ENCODE measurements at places on chromosomes 12 and 14. TPM values are rescaled to one million over a fixed set of nuclear protein-coding genes. Genes with fewer than 3 reads are reported as not detected.

Gene TSPAN8
- total RNA-seq: 10.2 TPM

Gene TAS2R8
- total RNA-seq: 0.58 TPM

Gene CLEC2A
- total RNA-seq: not detected

Gene DPF3
- total RNA-seq: 2.2 TPM

Gene PRIMA1
- 1.3 TPM for total RNA-seq

Gene TAS2R14
- total RNA-seq: 20.3 TPM

Gene TEDC1
- total RNA-seq: 4.2 TPM

Gene ZNF891
- 7.3 TPM for total RNA-seq

Gene DBX2
- 0.26 TPM for total RNA-seq

Gene SLC6A15
- total RNA-seq: 1.2 TPM

Gene CD4
- total RNA-seq: 11.5 TPM

Gene FOXG1
- total RNA-seq: not detected

Gene BCDIN3D
- total RNA-seq: 5.8 TPM

Gene NPAS3
- total RNA-seq: 7.1 TPM

GRCh38 chr12:81209012-81209411, 131.1 kb downstream of the ACSS3 start:
- peak; percentile 31 for DNase-seq

DNA sequence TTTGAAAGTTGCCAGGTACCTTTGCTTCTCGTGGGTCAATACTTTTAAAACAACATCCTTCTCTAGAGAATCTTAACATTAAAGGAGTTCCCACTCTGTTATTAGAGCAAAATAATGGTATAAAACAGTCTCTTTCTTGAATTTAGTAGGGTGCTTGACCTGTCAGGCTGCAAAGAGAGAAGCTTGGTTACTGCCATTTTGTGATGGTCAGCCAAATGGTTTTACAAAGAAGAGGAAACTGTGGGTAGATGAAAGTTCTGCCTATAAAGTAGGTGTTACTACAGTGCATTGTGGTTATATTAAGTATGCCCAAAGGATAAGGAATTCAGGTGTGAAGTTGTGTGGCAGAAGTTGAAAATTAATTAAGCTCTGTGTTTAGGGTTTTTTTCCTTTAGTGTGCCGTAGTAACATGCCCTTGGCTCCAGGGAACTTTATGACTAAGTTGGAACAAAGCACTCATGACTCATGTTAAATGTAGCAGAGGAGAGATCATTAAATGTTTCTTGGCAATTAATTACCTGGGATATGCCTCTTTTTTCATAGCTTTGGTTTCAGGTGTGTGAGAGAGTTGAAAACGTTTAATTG, 354.0 kb upstream of the KITLG start:
- no peak for DNase-seq

GRCh38 chr12:29545102-29545467, 47.6 kb upstream of the OVCH1 start:
- DNase-seq: no peak

DNA sequence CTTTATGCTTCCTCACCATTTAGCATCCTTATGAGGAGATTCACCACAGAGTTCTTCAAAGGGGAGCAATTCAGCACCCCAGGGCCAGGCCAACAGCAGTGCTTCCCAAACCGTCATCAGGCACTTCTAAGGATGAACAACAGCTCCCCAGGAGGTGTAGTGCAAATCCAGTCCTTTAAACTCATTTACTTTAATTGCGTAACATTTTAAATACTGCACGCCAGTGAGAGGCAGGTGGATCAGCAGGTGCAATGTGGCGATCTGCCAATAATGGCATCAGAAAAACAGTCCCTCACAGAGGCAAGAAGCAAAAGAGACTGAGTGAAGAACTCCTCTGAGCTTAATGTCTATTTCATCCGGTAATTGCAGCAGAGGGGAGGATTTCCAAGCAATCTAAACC, 770.9 kb upstream of the FOXG1 start:
- no peak for DNase-seq

GRCh38 chr12:29733060-29733459, 50.7 kb downstream of the TMTC1 start:
- DNase-seq: no peak

- DNase-seq: no peak
Measured at GRCh38 chr12:23666866-23667265, 282.6 kb downstream of the SOX5 start.

GRCh38 chr14:35333797-35334743, 41.9 kb downstream of the PSMA6 start:
- no peak for DNase-seq

DNA sequence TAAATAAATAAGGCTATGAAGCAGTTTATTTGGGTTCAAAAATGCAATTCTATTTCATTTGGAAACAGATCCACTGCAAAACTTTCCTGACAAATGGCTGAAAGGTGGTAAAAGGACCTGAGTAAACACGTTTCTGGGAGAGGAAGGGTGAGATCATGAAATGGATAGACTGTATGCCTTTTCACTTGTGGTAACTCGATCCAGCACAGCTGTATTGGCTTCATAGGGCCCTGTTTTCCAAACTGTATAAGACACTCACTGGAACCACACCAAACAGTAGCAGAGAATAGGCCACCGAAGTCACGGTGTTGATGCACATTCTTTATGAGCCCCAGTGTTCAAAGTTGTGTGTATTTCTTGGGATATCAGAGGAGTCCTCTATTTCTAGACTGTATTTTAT, 325.2 kb upstream of the DIO2 start:
- no peak for DNase-seq

- DNase-seq: no peak
Measured at GRCh38 chr14:50047274-50047676, 69.1 kb downstream of the VCPKMT start.

GRCh38 chr12:46219877-46220655, 48.8 kb downstream of the SLC38A1 start:
- no peak for DNase-seq

DNA sequence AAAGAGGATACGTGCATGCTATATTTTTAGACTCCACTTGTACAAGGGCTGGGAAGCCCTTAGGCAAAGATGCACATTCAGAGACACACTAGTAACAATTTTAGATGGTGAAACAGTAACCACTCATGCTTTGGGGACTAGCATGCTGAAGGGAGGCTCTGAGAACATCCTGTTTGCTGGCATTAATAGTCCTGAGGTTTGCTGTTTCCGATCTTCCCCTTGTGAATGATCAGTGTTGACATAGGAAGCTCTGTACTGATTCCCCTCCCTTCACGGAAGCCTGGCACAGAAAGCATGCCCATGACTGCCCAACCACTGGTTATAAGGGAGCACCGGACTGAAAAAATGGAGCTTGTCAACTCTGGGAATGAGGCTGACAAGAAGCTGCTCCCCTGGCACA, 164.6 kb downstream of the GCH1 start:
- DNase-seq: no peak

DNA sequence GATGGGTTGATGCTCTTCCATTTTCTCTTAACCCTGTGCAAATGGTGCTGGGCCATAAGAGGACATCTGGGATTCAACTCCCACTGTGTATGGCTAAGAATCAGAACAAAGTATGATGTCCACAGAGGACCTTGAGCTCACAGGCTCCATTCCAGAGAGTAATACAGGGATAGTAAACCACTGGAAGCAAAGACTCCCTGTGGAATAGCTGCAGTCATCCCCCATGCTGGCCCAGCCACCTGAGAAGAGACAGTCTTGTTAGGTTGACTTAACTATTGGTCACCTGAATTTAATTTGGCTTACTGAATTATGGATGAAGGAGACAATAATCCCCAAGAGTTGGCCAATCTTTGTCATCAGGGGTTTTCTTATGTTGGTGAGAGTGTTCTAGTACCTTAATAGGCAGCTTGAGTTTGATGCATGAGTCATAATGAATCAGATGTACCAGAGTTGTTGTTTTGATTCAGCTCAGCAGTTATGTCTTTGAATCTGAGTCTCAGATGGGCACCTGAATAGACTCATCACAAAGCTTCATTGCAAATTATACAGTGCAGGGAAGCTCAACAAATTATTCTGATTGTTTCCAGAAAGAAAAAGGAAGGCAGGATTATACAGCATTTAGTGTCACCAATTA, 122.7 kb downstream of the SSPN start:
- DNase-seq: no peak

DNA sequence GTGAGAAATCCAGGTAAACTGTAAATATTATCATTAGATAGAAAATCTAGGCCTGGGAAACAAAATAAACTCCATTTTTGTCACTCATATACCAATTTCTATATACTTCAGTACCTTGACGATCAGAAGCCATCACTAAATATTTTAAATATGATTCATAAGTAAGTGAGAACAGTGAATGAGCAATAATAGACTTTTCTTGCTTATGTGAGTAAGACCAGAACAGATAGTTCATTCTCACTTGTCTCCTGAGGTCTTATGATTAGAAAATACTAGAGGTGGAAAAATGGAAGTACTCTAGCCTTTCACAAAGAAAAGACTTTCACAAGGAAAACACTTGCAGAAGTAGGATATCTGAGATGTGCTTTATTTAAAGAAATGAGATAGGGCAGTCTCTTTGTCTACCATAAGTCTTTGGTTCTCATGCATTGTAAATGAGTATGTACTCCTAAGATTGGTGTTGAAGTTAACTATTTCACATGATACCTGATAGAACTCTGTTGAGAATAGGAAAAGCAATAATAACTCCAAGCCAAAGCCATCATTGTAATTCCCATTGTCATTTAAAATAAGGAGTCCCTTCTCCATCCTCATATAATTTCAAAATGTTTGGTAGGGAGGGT, 10.1 kb upstream of the SMCO3 start:
- DNase-seq: no peak

DNA sequence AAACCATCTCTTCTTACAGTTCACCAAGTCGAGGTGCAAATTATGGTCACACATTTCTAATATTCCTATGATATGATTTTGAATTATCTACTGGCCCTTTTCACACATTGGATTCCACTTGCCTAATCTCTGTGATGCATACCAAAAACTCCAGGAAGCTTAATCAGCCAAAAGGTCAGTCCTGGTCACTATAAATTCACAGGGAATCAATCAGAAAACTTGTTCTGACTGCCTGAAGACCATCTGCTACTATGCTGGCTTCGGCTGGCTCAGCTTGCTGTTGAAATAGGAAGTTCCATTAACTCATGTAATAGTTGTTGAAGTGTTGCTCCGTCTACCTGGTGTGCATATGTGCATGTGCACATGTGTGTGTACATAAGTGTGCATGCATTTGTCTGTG, 142.8 kb upstream of the FLRT2 start:
- DNase-seq: no peak

DNA sequence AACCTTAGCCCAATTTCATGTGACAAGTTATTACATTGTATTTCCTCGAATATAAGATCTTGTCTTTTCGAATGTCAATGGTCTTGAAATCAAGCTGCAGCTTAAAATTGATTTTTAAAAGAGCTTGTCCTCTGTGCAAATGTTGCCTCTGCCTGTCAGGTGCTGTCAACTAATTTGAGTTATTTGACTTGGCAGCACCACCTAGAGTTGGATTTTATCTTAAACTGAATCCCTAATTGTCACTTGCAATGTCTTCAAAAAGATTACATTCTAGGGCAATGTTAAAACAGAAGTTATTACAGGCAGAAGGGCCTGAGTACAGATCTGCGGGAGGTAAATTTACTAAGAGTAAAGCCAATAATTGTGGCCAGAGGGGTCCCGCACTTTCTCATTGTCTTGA, 26.2 kb upstream of the TUNAR start:
- no peak for DNase-seq

- no peak for DNase-seq
Measured at GRCh38 chr12:121740847-121741246, 28.3 kb downstream of the TMEM120B start.

GRCh38 chr14:104223101-104224041, 85.0 kb downstream of the KIF26A start:
- no peak for DNase-seq

- DNase-seq: no peak
Measured at GRCh38 chr12:123319273-123319672, 45.4 kb downstream of the SBNO1 start.

DNA sequence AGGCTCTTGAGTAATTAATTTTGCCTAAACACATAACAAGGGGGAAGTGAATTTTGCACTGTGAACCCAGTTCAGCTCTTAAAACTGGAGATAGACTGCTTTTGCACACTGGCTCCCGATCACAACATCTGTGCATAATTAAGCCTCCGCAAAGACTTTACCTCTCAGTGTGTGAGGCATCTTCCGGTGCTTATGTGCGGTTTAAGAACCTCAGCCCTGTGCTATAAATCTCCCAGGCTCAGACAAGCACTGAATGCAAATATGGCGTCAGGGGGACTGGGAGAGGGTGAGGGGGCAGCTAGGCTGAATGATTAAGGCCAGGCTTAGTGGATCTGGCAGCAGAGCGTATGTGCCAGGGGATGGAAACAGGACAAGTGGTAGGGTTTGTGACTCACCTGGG, 103.3 kb downstream of the ADCK1 start:
- no peak for DNase-seq

DNA sequence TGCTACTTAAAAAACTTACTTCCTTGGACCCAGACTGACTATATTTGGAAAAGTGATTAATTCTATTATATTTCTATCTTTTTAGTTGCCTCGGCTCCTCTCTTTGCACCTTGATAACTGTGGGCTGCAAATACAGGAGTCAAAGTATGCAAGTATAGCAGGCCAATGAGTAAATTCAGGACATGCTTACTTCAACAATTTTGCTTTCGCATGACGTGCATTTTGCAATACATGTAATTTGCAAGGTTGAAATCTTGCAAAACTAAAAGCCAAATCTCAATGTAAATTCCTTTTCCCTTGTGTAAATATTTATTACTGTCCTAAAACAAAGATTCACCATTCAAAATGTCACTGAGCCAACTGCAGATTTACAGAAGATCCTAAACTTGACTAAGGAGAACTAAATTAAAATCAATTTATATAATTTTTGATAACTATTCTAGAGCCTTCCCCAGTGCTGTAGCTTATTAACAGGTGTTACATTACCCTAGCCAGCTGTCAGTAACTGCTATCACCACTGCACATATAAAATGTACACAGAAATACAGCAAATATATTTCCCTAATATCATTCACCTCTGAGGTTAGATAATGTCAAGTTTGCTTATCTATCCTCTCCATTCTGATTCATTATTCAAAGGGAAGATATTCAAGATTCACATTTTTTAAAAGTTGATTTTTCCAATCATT, 1069.5 kb downstream of the TRHDE start:
- DNase-seq: no peak

GRCh38 chr12:16492240-16492639, 113.7 kb downstream of the LMO3 start:
- DNase-seq: no peak

DNA sequence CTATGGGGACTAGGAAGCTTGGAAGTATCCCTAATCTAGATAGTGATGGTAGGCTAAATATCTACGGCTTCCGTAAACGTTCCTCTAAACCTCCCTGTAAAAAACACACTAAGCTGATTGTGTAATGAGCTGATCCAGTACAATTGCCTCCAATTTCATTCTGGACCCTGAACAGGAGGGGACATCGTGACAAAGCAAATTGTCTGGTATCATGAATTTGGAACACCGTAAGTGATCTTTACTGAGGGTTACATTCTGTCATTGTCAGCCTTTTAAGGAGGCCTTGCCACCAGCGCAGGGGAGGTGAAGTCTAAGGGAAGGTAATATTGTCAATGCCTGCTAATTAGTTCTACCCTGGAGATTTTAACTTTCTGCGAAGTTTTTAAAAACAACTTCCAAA, 487 bp upstream of the MGST1 start:
- no peak for DNase-seq

All from urinary bladder (tissue), 4 donors.